T-helper 17 cell (primary cell): ENCODE measurements at places on chromosomes 11 and 22. TPM values are rescaled to one million over a fixed set of nuclear protein-coding genes. Genes with fewer than 3 reads are reported as not detected.

GRCh38 chr11:133593036-133593435 lies 60.7 kb upstream of the OPCML start:
- no peak for DNase-seq

GRCh38 chr11:28146123-28146751 lies 38.0 kb downstream of the METTL15 start:
- no peak for DNase-seq

The SYCE3 gene
- total RNA-seq: not detected

The DDX17 gene
- total RNA-seq: 546 TPM

The DERL3 gene
- 2.7 TPM for total RNA-seq
